NCI-H510A treated with DMSO at 0.1 percent for 48 hours (cell line): ENCODE measurements at places on chromosomes 13 and 19.
A peak's percentile ranks its signal among the peaks of the same experiment; 100 is the strongest.

DNA sequence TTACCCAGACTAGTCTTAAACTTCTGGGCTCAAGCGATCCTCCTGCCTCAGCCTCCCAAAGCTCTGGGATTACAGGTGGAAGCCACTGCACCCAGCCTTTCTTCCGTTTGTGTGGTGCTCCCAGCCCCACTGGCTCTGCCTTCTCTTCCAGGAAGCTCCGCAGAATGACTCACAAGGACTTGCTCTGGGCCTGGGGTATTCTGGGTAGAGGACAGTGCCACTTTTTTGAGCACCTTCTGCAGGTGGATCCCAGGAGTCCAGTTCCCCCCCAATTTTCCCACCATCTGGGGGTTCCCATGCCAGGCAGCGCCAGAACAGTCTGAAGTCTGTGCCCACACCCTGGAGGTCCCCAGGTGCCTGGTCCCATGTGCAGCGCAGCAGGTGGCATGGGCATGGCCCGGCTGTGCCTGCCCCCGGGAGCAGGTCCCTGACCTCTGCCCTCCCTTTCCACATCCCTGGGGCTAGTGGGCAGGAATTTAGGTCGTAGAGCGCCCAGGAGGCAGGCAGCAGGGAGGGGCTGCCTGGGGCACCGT, 1.6 kb downstream of the REEP6 start:
- DNase-seq, result no peak

DNA sequence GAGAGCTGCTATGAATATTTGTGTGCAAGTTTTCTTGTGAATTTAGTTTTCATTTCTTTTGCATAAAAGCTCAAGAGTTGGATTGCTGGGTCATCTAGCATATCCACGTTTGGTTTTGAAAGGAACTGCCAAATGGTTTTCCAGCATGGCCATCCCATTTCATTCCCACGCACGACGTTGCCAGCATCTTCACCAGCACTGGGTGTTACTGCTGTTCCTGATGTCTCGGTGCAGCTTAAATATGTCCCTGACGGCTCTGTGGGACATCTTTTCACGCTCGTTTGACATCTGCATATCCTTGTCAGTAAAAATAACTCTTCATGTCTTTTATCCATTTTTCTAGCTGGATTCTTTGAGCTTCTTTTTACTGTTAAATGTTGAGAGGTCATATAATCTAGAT, 123.7 kb downstream of the ATP11A start:
- DNase-seq, result no peak

DNA sequence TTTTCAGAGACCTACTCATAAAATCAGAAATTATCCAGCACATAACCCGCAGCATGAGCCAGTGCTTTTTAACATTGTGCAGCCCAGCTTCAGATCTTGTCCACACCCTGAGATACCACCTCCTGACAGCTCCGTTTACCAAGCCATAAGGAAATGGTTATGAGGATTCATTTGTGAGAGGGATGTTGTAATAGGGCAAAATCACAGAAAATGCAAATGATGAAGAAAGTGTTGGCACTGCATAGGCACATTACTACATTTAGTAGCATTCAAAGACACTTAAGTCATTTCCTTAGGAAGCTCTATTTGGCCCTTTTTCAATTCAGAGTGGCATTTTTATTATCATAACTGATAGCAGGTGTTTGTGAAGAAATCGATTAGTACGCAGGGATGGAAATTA, 277.5 kb downstream of the DNAJC15 start:
- DNase-seq, result no peak

GRCh38 chr19:5935473-5936291, 21.6 kb downstream of the CAPS start:
- no peak for DNase-seq

- peak; percentile 77 for DNase-seq
Observed at GRCh38 chr13:106373304-106373988, 162.0 kb downstream of the EFNB2 start.

GRCh38 chr13:19795956-19796355, 13.2 kb upstream of the PSPC1 start:
- no peak for DNase-seq

- no peak for DNase-seq
Observed at GRCh38 chr19:7366701-7367420, 18.1 kb downstream of the ARHGEF18 start.
